ENCODE measurements at places on chromosomes 13 and 19. TPM values are rescaled to one million over a fixed set of nuclear protein-coding genes. Genes with fewer than 3 reads are reported as not detected.

Gene FUT1
- total RNA-seq, result 5.7 TPM

Gene KLK12
- not detected for total RNA-seq

Gene ZNF534
- not detected for total RNA-seq

GRCh38 chr13:111232191-111232590 is 88.3 kb upstream of the TEX29 start:
- no peak for DNase-seq

DNA sequence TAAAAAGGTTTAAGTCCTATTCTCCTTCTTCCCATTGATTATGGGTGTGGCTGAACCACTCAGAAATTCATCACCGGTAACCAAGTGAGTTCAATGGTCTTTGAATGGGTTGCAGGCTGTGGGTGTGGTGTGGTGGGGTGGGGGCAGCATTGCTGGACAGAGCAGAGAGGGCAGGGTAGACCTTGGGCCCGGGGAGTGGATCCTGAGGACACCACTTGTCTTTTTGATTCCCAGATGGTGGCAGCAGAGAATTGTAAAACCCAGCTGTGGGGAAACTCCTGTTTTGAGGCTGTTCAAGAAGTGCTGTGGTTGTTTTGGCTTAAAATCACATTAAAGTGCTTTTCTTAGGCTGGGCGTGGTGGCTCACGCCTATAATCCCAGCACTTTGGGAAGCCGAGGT is 45.8 kb upstream of the RGCC start:
- DNase-seq, result no peak

GRCh38 chr13:50513300-50513877 is 330.1 kb downstream of the DLEU7 start:
- DNase-seq, result no peak

Data from mesenteric fat pad (tissue), 1 donor.